ENCODE measurements at places on chromosomes 7 and 10.

DNA sequence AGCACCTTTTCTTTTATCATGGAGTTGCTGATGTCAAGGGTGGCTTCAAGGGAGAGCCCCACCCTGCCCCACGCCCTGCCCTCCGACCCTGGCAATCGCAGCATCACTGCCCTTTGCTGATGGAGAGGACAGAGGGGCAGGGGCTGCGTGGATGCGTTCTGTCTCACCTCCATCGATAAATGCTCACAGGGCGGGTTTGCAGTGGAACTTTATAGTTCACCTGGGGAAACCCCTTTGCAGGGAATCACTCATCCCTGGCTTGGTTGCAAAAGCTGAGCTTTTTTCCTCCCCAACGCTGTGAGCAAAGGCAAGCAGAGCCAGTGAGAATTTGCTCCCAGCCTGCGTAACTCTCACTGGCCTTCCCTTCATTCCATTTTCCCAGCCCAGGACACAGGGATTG is 176.8 kb downstream of the WDR37 start:
- DNase-seq, result no peak

GRCh38 chr7:131061158-131061557 is 266.5 kb upstream of the MKLN1 start:
- DNase-seq, result no peak

- no peak for DNase-seq
These were observed 66.6 kb downstream of the CUBN start for GRCh38 chr10:17062955-17063484.

GRCh38 chr7:2002561-2003450 is 229.9 kb downstream of the MAD1L1 start:
- DNase-seq, result no peak

GRCh38 chr10:75712242-75712880 is 280.9 kb downstream of the LRMDA start:
- DNase-seq, result peak; percentile 9

DNA sequence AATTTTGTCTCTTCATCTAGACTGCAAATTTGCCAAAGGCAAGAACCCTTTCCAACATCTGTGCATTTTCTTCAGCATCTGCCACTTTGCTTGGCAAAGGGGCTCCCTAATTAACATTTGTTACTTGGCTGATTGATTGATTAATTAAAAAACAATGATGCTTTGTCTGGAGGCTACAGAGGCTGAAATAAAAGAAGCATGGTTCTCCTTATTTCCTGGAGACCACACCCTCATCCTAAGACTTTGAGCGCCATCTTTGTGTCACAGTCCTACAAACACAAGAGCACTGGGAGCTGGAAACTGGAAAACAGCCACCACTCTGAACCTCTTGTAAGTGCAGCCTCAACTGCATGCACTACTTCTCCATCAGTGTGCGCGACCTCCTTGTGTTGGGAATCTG is 189.2 kb downstream of the C7orf25 start:
- DNase-seq, result no peak

DNA sequence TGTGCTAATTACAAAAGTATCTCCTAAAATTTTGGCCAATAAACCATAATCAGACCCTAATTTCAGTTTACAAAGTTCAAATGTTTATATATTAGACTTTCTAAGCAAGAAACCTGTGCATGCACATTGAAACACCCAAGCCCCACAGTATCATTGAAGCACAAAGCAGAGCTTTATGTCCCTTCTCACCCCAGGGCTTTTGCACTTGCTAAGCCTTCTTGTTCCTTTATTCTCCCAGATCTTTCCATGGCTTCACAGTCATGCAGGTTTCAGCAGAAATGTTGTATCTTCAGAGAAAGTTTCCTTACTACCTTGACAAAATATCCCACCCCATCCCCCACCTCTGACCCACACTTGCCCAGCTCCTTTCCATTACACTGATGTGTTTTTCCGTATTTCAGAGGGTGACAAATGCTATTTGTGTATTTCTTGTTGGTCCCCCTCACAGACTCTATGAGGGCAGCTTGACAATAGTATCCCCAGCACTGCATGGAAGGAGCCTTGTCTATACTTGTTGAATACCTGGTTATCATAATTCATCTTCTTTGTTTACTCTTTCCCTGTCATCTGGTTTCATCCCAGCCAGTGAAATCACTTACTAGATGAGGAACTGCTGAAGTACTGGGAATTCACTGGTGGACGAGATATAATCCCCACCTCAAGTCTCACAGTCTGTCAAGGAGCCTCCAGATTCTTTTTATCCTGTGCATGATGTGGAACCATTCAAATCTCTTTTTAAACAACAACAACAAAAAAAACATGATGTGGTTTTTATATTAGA is 24.0 kb upstream of the PCGF5 start:
- DNase-seq, result no peak

- no peak for DNase-seq
These were observed 59.8 kb upstream of the ZNRF2 start for GRCh38 chr7:30224511-30225062.

- DNase-seq, result no peak
These were observed 21.2 kb upstream of the ZMIZ1 start for GRCh38 chr10:79047584-79047874.

- no peak for DNase-seq
These were observed 28.6 kb downstream of the SMKR1 start for GRCh38 chr7:129530795-129531391.

- no peak for DNase-seq
These were observed 87.3 kb upstream of the TRIL start for GRCh38 chr7:29045258-29046086.

- no peak for DNase-seq
These were observed 991.8 kb upstream of the PHF14 start for GRCh38 chr7:9981742-9982349.

- no peak for DNase-seq
These were observed 451.9 kb downstream of the KCNMA1 start for GRCh38 chr10:77185696-77186095.

DNA sequence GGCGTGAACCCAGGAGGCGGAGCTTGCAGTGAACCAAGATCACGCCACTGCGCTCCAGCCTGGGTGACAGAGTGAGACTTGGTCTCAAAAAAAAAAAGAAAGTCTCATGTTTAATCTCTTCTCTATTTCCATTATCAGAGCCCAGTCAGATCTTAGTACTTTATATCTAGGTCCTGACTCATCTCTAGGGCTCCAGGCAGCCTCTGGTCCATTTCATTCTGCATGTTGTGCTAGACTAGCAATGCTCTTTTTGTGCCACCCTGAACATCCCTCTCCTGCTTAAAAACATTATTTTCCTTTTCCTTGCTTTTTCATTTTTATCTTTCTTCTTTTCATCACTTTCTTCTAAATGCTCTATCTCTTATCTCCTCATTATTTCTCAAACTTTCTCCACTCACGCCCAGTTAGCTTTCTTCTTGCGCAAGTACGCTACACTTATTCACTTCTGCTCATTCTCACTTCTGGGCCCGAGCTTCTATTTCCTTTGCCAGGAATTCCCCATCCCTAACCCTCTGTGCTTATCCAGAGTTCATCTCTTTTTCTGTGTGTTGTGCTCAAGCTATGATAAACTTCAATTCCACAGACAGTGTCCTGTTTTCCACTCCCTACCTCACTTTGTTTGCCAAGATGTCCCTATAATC is 63.9 kb downstream of the BTAF1 start:
- no peak for DNase-seq

DNA sequence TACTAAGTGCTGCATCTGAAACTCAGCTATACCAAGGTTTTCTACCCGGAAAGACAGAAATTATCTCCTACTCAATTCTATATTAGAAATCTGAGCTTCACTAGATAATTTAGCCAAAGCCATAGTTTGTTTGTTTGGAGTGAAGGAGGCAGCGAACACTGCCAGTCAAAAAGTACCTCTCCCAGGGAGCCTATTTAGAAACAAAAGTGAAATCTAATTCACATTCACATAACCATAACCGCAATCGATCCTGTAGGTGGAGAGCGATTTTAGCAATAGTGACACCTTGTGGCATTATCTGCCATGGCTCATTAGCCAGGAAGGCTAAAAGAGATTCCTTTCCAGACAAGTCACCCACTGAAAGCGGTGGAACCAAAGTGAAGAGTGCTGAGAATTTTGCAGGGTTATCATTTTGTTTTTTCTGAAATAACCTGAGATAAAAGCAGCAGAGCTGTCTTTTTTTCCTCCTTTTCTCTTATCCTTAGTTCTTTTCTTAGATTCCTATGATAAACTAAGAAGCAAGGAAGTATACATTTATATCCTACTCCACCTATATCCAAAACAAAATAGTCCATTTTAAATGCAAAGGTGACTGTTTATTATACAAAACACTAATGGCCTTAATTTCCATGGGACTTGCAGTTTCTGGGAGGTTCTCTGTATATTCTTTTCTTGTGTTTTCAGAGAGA is 83.7 kb upstream of the BET1 start:
- DNase-seq, result no peak

DNA sequence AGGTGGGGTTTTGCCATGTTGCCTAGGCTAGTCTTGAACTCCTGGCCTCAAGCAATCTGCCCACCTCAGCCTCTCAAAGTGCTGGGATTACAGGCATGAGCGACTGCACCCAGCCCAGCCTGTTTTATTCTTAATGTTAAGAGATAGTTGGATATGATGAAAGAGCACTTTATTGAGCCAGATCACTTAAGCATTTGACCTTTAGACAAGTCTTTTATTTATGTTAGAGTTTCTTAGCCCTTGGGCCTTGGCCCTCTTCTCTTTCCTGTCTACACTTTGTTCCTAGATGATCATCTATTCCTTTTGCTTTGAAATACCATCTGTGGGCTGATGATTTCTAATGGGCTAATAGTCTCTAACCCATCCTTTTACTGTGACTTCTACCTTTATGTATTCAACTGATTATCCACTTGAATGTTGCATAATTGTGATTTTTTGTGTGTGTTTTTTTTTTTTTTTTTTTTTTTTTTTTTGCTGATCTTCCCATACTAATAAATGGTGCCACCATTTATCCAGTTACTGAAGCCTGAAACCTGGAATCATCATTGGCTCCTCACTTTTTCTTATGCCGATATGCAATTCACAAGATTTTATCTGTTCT is 34.8 kb downstream of the BTRC start:
- no peak for DNase-seq

GRCh38 chr10:7053195-7053594 is 357.6 kb downstream of the SFMBT2 start:
- DNase-seq, result no peak

- no peak for DNase-seq
These were observed 12.1 kb upstream of the DLX6 start for GRCh38 chr7:96993094-96993865.

- DNase-seq, result no peak
These were observed 7.1 kb downstream of the FGF8 start for GRCh38 chr10:101768791-101769170.

- no peak for DNase-seq
These were observed 18.1 kb downstream of the CEP55 start for GRCh38 chr10:93514521-93514920.
